GM04503 (cell line): ENCODE measurements at places on chromosomes 11 and 22.
A peak's percentile ranks its signal among the peaks of the same experiment; 100 is the strongest.

- no peak for DNase-seq
Observed at GRCh38 chr11:99571094-99571493, 550.3 kb downstream of the CNTN5 start.

GRCh38 chr11:120524536-120525085 lies 13.1 kb downstream of the GRIK4 start:
- no peak for DNase-seq

DNA sequence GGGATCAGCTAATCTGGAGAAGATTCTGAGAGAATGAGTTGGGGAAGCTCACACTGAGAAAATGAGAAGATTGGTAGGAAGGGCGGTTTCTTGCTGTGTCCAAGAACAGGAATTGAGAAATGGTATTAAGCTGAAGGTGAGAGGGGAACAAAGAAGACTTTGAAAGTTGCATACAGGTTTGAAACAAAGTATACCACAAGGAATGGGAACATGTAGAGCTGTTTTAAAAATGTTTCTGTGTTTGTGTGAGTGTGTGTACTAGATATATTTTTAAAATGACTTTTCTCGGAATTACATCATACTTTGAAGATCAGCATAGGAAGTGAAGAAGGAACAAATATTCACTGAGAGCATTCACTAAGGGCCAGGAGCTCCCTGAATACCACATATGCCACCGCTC lies 24.4 kb upstream of the IZUMO1R start:
- DNase-seq = no peak

GRCh38 chr22:46731246-46732040 lies 6.6 kb downstream of the CERK start:
- DNase-seq = no peak

GRCh38 chr11:1238767-1239595 lies 16.1 kb downstream of the MUC5B start:
- DNase-seq = no peak

DNA sequence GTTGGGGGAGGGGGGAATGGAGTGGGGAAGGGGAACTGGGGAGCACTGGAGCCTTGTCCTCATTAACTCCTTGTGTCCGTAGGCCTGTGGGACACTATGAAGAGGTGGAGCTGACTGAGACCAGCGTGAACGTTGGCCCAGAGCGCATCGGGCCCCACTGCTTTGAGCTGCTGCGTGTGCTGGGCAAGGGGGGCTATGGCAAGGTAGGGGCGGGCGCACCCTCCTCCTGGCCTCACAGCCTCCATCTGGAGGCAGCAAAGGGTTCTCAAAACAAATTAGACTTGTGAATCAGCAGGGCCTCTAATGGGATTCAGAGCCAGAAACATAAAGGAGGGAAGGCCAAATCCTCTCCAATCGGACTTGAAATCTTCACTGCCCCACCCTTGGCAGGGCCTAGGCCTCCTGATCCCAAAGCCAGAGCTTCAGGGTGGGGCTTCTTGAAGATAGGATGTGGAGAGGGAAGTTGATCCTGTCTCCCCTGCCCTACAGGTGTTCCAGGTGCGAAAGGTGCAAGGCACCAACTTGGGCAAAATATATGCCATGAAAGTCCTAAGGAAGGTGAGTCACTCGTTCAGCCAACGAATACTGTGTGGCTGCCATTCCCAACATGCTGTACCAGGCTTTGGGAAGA lies 859 bp downstream of the RPS6KB2 start:
- DNase-seq = no peak

- DNase-seq = no peak
Observed at GRCh38 chr11:5815534-5815933, 6.8 kb downstream of the OR52N2 start.

GRCh38 chr22:27880778-27881394 lies 38.2 kb downstream of the PITPNB start:
- DNase-seq = no peak

DNA sequence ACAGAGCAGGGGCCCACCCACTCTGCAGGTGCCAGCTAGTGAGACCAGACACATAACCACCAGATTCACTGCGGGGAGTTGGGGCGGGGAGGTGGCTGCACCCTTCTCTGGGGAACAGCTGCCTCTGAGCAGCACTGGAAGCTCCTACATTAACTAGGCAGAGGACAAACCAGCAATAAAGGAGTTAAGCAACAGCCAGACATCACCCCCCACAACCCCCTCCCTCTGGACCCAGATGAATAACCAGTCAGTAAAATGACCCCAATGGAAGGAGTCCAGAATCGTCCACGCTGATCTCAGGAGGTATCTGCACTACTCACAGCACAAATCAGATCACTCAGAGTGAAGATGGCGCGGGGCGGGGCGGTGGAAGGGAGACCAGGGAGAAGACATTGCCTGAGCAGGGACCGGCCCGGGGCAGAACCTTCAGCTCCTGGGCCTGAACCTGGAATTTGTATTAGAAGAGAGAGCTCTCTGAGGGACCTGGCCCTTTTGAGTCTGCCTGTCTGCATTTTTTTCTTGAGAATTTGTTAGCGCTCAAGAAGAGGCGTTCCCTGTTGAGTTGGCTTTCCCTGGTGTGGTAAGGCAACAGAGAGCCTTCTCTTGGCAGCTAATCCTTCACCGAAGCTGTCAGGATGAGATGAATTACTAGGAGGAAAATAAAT lies 125.5 kb upstream of the NCAM1 start:
- no peak for DNase-seq

DNA sequence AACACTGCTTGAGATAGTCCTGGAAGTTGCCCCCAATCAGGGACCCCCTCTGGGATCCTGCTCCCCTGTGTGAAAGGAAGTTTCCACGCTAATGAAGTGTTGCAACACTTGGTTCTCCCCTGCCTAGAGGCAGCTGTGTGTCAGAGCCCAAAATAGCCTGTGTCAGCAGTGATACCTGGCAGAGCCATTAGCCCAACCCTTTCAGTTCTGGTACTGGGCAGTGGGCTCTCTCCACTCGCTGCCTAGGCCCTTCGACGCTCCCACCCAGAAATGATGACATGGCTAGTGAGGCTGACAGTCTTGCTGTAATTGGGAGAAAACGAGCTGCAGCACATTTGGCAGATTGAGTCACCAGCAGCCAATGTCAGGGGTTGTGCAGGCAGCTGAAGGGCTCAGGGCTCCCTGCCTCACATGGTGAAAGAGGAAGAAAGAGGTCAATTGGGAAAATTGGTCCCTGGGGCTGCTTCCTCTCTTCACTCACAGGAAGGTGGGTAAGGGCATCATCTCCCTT lies 1.4 kb upstream of the NXF1 start:
- no peak for DNase-seq

DNA sequence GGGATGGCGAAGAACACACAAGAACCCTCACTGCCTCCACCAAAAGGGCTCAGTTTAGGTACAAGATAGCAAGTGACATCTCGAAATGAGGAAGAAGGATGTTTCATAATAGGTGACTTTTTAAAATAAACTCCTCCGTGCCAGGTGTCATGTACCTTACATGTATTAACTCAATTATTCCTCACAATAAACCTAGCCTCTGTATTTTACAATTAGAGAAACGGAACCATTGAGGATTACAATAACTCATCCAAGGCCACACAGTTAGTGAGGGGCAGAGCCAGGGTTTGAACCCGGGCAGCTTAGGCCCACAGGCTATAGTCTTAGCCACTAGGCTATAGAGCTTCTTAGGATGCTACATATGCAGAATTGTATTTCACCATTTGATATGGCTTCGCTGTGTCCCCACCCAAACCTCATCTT lies 965 bp upstream of the PAMR1 start:
- DNase-seq = no peak

DNA sequence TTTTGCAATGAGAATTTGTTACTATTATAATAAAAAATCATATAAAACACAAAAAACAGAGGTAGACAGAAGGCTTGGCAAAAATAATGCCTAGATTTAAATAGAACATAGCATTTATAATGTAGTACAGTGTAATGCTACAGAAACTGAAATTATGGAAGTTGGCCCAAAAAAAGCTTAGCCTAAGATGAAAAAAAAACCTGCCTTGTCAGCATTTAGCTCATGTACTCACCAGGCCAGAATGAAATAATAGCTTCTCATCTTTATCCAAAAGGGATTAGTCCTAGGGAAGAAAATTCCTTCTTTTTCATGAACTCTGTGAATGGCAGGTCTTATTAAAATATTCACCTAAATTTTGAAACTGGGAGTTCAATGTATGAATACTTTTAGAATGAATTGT lies 951.1 kb downstream of the LRRC4C start:
- no peak for DNase-seq

DNA sequence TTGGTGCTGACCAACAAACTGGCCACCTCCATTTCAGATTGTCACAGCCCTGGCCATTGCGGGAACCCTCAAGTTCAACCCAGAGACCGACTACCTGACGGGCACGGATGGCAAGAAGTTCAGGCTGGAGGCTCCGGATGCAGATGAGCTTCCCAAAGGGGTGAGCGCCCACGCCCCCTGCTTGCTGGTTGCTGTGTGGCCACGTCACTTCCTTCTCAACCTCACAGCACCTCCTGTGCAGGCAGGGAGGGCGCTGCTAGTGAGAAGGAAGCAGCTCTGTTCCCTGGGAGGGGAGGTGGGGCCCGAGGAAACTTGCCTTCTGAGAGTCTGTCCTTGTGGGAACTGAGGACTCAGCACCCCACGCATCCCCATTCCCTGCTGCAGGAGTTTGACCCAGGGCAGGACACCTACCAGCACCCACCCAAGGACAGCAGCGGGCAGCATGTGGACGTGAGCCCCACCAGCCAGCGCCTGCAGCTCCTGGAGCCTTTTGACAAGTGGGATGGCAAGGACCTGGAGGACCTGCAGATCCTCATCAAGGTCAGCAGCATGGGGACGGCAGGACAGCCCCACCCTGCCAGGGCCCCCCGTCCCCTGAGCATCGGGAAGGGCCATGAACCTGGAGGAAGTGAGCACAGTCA lies 19.3 kb downstream of the POLR3H start:
- DNase-seq = no peak

GRCh38 chr11:114159320-114159719 lies 99.8 kb downstream of the ZBTB16 start:
- no peak for DNase-seq

DNA sequence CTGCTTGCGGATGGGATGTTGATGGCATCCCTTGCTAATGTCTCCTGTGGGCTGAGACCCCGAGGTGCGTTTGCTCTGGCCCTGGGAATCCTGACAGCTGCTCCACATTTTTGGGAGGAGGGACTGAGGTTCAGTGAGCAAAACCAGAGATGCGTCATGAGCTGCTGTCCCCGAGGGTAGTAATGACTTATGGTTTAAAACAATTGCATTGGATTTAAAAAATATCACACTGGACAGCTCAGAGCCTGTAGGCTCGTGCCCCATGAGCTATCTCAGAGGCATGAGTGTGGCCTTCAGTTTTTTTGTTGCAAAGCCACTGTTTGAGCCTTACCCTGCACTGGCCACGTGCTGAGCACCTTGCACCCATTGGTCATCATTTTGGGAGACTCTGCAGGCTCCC lies 20.9 kb upstream of the PARVG start:
- DNase-seq = no peak

DNA sequence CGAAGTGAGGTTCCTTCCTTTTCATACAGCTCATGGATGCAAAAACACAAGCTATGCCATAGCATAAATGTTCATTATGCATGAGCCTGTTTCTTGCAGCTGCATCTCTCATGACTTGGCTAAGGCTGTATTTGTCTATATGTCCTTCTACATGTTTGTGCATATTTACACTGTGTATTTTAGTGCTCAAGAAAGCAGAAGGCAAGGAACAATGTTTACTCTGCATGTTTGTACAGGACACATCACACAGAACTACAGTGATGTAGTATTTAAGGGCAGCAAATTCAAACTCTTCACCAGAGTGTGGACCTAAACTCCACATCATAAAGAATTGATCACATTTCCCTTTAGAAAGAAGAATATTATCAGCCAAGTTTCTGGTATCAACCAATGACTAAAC lies 170.3 kb downstream of the CADM1 start:
- no peak for DNase-seq

- DNase-seq = no peak
Observed at GRCh38 chr11:121580154-121580553, 127.4 kb upstream of the SORL1-AS1 start.

GRCh38 chr11:117281159-117281558 lies 10.0 kb upstream of the BACE1-AS start:
- DNase-seq = peak; percentile 98

DNA sequence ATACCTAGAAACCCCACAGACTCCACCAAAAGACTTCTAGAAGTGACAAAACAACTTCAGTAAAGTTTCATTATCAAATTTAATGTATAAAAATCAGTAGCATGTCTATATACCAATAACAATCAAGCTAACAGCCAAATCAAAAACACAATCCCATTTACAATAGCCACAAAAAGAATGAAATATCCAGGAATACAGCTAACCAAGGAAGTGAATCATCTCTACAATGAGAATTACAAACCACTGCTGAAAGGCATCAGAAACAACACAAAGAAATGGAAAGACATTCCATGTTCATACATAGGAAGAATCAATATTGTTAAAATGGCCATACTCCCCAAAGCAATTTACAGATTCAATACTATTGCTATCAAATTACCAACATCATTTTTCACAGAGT lies 46.0 kb downstream of the PRCP start:
- DNase-seq = no peak

DNA sequence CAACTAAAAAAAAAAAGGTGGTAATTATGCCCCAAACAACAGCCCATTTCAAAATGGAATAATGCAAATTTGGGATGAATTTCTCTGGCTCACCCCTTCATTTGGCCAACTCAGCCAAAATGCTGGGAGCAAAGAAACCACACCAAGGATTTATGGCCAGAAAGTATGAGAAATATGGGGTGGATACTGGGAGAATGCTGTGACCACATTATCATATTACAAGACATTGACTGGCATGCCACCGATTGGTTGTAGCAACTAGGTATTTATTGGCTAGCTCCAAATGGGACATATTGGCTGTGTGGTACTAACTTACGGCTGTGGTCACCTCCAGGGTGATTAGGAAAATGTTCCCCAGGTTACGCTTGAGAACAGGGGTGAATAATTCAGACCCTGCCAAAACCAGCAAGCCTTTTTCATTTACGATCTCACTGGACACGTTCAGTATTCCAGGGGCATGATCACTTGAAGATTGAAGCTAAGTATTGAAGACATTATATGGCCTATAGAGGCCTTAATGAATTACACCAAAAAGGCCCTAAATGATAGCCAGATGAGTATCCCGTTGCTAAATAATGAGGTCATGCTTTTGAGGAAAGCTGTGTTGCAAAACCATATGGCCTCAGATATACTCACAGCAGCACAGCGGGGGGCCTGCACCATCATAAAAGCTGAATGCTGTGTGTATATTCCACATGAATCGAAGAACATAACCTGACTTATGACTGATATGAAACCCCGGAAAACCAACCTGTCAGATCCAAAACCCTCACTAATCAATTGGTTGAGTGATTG lies 3.8 kb upstream of the FDX1 start:
- peak; percentile 85 for DNase-seq

DNA sequence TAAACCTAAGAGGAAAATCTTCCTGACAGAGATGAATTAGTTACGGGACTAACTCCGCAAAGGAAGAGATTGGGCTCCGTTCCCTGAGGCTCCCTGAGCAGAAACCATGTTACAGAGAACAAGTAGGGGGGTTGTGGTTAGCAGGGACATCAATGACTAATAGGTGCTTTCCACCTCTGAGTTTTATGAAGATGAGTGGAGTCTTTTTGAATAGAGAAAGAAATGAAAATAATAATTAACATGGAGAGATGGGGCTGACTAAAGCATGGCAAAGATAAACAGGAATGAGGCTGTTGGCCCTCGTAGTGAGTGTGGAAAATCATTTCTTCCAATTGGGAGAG lies 47.5 kb upstream of the PICALM start:
- no peak for DNase-seq
